Stimulated activated CD4-positive, alpha-beta T cell treated with anti-CD3 and anti-CD28 coated beads, Interleukin-15, amount 100 ng/mL, for 1 hour (primary cell): ENCODE measurements at places on chromosomes 7 and 10.

DNA sequence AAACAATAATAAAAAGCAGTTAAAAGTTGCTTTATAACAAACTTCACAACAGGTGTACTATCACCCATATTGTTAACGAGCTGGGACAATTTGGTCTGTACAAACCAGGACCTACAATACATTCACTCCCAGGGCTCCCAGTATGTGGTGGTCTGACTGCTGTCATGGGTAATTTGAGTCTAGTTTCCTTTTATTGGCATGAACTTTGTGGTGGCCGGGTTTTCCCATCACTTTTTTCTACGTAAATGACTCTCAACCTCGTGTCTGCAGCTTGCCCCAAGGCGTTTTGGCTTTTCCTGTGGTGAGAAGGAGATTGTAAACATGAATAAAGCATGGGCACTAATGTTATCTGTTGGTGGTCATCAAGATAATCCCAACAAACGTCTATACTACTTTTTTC is 118.7 kb upstream of the CDK6 start:
- no peak for DNase-seq

DNA sequence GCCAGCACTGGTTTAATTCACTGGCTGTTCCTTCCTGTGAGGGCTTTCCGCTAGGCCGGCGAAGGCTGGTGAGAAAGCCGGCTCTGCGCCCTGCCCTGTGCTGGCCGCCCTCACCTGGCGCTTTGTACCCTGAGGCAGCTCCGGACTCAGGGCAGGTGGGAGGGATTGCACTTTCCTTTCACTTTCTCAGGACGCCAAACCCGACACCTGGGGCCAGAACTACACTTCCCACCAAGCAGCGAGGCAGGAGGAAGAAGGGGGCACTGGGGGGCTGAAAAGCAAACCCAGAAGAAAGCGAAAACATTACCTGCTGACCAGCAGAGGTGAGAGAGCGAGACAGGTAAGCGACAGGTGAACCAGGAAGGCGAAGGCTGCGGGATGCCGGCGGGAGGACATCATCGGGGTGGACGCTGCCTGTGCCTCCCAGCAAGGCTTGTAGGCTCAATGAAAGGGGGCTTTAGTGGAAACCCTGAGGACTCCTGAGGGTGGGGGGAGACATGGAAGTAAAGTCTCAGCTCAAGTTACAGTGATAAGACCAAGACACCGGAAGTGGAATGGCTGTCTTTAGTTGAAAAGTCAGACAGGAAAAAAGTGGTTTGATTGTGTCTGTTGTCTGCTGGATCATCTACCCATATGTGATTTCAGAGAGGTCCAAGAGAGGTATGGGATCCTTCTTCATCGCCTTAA is at the start of gene RAB19:
TSS of gene RAB19 (plus strand) at position 181 of the 687 bp plus-strand sequence. CDS start 3,589 bp downstream, outside the sequence.
- DNase-seq = peak; percentile 18

DNA sequence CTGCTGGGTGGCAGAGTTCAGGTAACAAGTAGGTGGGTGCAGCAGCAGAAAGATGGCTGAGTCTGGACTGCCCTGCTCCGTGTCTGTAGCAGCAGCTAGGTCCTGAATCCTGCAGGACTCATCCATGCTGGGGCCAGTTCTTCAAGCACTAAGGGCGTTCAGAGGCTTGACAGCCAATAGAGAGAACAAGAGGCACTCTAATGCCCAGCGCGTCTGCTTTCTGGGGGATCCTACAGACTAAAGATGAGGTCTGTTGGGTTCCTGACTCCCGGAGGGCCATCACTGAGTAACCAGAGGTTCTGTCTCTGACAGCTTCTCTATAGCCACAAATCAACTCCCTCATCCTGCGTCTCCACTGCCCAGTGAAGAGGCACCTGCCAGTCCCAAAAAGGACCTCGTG is 125.5 kb downstream of the PTPN20 start:
- DNase-seq = no peak

DNA sequence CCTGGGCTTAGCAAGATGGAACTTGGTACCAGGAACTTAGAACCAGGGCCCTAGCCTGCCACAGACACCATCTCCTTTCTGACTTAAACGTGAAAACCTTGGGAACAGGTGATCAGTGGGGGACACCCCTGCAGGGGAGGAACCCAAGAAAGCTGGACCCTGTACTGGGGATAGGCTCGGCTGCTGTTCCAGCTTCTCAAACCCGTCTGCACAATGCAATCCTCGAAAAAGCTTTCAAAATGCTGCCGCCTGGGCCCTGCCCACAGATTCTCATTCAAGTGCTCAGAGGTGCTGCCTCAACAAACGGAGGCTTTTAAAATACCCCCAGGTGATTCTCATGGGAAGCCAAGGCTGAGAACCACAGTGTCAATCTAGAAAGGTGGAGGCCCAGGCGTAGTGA is 169.7 kb downstream of the ARHGAP21 start:
- no peak for DNase-seq

DNA sequence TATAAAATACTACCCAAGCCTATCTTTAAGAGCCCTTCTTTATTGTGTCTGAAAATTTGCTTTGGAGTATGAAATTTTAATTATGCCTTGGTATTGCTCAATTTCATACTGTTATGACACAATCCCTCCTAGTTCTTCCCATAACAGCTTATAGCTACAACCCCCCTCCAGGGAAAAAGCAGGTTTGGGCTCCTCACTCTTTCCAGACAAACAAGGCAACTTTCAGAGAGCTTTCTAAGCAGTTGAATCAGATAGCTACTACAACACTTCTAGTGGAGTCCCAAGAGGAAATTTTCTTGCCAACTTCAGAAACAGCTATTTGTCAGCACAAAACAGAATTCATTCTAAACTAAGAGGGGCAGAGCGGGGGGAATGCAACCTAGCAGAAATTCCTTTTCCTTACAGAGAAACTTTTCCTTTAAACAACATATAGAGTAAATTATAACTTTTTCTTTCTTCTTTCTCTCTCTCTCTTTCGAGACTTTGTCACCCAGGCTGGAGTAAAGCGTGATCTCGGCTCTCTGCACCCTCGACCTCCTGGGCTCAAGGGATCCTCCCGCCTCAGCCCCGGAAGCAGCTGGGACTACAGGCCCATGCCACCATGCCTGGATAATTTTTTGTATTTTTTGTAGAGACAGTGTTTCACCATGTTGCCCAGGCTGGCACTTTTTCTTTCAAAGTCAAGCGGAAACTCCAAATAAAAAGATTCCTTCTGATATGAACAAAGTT is 26.0 kb upstream of the JMJD1C start:
- DNase-seq = no peak

DNA sequence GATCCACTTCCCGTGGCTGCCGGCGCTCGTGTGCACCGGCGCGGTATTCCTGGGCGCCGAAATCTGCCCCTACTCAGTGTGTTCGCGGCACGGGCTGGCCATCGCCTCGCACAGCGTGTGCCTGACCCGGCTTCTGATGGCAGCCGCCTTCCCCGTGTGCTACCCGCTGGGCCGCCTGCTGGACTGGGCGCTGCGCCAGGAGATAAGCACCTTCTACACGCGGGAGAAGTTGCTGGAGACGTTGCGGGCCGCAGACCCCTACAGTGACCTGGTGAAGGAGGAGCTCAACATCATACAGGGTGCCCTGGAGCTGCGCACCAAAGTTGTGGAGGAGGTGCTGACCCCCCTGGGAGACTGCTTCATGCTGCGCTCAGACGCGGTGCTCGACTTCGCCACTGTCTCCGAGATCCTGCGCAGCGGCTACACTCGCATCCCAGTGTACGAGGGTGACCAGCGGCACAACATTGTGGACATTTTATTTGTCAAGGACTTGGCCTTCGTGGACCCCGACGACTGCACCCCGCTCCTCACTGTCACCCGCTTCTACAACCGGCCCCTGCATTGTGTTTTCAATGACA is 1.3 kb downstream of the CNNM1 start:
- DNase-seq = no peak

DNA sequence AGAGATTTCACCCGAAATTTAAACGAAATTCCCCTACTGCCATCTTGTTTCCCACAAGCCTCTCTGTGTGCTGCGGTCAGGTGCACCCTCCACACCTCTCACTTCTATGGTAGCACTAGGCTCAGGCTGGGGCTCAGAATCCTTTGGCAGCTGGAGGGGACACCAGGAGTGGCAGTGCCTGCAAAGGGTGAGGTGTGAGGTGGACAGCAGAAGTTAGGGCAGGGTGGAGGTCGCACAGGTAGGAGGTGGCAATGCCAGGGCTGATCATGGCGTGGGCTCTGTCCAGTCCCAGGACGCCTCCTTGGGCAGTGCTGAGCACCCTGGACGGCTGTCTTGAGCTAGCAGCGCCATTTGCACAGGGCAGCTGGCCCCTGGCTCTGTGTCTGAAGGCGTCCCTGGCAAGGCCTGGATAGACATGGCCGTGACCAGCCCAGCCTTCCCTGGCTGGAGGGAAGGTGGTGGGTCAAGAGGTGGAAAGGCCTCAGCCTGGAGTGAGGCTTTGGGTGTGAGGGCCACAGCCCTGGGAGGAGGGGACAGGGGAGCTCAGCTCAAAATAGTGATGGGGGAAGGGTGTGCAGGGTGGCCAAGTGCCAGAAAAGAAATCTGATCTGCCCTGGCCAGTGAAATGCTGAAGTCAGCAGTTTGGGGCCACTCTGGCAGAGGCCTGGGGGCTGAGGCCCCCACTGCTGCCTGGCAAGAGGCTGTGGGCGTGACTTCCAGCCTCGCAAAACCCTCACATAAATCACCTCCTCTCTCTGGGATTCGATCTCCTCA is 40.0 kb downstream of the ZCCHC24 start:
- DNase-seq = no peak

- no peak for DNase-seq
Observed at GRCh38 chr10:132468651-132469050, 68.9 kb upstream of the INPP5A start.

DNA sequence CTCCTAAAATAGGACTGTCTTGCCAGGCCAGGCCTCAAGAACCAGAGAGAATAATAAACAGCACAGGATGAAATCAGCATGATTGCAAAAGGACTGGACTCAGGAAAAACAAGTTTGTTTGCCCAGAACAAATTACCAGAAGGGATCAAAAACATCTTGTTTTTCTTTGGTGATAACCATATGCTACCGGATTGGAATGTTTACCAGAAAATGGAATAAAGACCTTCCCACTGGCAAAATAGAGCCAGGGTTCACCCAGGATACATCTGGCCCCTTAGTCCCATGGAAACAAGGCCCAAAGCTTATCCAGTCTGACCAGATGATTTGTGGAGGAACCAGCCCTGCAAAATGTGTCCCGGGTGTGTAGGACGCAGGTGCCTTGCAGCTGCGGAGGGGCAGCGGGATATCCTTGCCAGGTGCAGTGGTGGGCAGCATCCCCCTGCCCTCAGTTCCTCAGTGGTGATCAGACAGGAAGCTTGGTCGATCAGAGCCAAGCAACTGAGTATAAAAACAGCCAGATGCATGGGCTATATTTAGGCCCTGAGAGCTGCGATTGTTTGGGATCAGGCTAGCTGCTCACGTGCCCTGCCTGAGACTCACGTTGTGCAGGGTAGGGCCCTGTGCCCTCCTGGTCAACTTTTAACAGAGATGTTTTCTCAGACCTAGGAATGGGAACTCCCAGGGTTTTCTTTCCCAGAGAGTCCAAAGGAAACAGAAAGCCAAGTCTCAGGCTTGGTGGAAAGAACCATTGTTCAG is 4.6 kb upstream of the ZNF22 start:
- DNase-seq = no peak

- DNase-seq = no peak
Observed at GRCh38 chr7:112036071-112036470, 170.1 kb downstream of the DOCK4 start.

GRCh38 chr7:109646124-109646523 is 1076.5 kb downstream of the DNAJB9 start:
- DNase-seq = no peak

DNA sequence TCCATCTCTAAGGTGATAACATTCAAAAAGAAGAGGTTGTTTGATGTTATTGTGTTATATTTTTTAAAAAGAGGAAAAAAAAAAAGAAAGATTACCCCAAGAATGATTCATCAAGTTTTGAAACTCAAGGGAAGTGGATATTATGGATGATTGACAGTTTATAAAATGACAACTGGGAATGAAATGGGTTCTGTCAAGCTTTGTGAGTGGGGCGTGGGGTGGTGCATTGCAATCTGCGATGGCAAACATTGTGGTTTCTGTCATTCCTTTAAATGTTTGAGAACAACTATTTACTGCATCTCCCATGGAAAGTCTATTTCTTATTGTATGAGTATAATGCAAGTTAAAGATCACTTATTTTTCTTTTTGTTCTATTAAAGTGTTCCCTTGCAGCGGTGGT is 297.0 kb downstream of the CCDC3 start:
- no peak for DNase-seq

- no peak for DNase-seq
Observed at GRCh38 chr10:89668386-89669071, 23.5 kb upstream of the PANK1 start.

GRCh38 chr7:98968621-98969020 is 90.3 kb downstream of the TRRAP start:
- no peak for DNase-seq

DNA sequence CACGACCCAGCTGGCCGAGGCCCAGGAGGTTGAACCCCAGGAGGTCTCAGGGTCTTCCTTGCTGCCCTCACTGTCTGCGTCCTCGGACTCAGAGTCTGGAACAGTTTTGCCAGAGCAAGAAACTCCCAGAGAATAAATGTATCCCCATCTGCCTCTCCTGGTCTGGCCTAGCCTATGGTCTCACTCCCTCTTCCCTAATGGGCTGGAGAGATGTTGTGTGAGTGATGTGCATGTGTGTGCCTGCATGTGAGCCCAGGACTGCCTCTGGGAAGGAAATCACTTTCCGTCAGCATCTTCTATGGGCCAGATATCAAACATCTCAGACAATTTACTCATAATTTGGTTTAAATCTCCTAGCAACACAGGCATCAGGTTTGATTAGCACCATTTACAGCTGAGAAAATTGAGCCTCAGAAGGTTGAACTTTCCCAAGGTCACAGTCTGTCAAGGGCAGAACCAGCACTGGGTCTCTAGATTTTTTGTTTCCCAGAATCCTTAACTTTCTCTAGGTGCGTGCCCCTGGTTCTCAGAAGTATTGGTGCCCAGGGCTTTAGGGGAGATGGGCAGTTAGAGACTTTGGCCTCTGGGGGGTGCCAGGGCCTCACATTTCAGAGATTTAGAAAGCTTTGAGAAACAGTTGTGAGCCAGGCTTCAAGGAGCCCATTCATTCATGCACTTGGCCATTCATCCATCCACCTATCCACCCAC is 4.9 kb downstream of the TMEM270 start:
- no peak for DNase-seq

- DNase-seq = no peak
Observed at GRCh38 chr7:41582116-41582515, 120.8 kb downstream of the INHBA start.

GRCh38 chr7:104231054-104232046 is 23.5 kb upstream of the ORC5 start:
- DNase-seq = peak; percentile 2
